ENCODE measurements at places on chromosomes 6 and 20. TPM values are rescaled to one million over a fixed set of nuclear protein-coding genes. Genes with fewer than 3 reads are reported as not detected.

DNA sequence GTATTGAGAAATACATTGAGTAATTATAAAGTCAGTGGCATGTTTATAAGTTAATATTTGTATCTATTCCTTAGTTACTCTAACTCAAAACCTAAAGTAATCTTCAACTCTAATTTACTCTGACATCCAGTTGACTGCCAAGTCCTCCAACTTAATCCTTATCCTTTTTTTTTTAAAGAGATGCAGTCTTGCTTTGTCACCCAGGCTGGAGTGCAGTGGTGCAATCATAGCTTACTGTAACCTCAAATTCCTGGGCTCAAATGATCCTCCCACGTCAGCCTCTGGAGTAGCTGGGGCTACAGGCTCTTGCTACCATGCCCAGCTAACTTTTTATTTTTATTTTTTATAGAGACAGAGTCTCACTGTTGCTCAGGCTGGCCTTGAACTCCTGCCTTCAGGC, 24.4 kb downstream of the PTPN1 start:
- no peak for DNase-seq

- no peak for DNase-seq
These were observed 119.1 kb upstream of the CD93 start for GRCh38 chr20:23205211-23205610.

- no peak for DNase-seq
These were observed 9.9 kb downstream of the BPIFA2 start for GRCh38 chr20:33177866-33178265.

The SLC35D3 gene
- total RNA-seq: not detected

DNA sequence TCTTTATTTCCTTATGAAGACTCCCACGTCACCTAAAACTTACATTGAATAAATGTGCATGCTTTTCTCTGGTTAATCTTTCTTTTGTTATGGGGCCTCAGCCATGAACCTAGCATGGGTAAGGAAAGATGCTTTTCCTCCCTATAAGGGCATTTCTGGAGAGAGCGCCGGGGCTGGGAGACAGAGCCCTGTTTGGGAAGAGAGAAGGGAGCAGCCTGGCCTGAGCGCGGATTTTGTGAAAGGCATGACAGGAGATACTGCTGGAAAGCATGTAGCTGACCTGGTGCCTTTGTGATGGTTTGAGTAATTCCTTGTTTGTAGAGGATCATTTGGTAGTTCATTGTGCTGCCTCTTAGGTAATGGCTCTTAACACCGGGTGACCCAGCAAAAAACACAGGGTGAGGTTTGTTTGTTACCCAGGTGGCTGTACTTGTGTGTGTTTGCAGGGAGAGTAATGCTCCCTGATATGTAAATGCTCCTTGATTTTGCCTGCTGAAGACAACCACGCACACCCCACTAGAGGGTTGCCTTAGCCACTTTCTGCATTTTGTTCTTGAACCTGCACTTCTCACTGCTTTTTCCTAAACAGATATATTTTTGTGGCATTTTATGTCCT, 59.2 kb downstream of the ANKRD6 start:
- DNase-seq: no peak

GRCh38 chr20:12171923-12172524, 254.3 kb downstream of the BTBD3 start:
- no peak for DNase-seq

The GTSF1L gene
- not detected for total RNA-seq

DNA sequence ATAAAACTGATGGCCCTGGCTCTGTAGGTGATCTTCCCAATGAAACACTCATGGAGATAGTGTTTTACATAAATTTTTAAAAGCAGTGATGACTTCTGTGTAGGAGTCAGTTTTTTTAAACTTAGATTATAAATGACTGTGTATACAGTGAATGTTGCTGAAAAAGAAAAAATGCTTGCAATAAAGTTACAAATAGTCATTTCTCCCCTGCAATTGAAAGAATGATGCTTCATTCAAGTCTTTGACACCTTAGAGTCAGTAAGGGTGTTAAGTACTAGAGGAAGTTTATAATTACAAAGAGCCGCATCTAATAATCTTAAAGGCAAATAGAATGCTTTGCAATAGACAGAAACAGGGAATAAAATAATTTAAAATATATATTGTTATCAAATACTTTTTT, 27.6 kb downstream of the ZNF292 start:
- DNase-seq: no peak

DNA sequence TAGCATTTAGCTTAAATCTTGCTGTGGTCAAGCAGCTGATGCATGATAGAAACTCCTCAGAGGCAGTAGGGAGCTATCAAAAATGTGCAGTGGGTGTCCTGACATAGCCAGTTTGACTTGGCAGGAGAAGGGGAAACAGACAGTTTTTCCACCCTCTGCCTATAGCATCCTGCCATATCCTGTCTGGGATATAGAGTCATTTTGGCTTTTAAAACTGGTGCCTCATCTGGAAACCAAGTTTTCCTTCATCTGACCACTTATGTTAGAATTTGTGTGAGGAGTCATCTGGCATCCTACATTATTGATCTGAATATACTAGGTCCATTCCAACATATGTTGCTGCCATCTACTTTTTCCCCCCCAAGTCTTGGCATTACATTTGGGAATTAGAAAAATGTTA, 284.1 kb downstream of the CD109 start:
- no peak for DNase-seq

The WFDC12 gene
- total RNA-seq: not detected

DNA sequence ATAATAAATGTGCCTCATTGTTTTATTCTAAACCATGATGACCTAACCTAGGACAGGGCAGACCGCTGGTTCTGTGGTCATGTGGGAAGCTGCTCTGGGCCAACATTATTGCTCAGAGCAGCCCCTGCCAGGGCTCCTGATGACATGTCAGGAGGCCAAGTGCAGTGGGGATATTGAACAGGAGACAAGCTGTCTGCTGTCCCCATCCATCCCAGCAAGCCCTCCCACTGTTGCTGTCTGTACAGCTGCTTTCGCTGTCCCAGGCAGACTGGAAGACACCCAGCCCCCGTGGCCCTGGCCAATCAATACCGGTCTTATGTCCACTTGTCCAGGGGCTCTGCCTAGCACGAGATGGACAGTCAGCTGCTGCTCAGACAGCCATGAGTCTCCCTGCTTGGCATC, 43.2 kb upstream of the FNDC1 start:
- DNase-seq: no peak

The TFAP2D gene
- total RNA-seq: not detected

DNA sequence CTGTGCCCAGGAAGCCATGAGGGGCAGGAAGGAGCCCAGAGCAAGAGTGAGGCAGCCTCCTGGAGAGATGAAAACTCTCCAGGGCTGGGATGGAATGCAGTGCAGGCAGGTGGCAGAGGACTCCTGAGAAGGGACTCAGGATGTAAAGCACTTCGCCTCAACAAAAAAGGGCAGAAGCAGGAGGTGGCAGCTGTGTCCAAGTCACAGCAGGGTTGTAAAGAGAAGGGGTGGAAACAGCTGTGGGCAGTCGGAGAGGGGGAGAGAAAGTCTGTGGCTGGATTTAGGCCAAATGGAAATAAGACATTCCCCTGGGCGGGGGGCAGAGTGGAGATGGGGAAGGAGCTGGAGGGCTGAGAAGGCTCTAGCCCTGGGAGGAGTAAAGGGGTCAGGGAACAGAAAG, 34.9 kb downstream of the CYP21A2 start:
- DNase-seq: no peak

GRCh38 chr6:39451831-39452230, 129.3 kb upstream of the KCNK16 start:
- DNase-seq: no peak

DNA sequence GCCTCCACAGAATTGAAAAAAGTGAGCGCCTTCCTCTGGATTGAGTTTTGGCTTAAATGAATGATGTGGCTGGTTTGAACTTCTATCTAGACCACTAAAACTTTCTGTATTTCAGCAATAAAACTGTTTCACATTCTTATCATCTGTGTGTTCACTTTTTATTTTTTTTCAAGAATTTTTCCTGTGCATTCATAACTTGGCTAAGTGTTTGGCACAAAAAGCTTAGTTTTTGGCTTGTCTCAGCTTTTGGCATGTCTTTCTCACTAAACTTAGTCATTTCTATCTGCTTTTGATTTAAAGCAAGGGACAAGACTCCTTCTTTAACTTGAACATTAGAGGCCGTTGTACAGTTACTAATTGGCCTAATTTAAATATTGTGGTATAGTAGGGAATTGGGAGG, 1015.1 kb downstream of the EPHA7 start:
- DNase-seq: no peak

GRCh38 chr6:160110586-160111123, 11.0 kb upstream of the SLC22A1 start:
- no peak for DNase-seq

The MACROD2 gene
- total RNA-seq: 3.2 TPM

GRCh38 chr20:50717974-50718761, 13.2 kb upstream of the PARD6B start:
- no peak for DNase-seq

The KHDRBS2 gene
- not detected for total RNA-seq

The HMGCLL1 gene
- 0.17 TPM for total RNA-seq

DNA sequence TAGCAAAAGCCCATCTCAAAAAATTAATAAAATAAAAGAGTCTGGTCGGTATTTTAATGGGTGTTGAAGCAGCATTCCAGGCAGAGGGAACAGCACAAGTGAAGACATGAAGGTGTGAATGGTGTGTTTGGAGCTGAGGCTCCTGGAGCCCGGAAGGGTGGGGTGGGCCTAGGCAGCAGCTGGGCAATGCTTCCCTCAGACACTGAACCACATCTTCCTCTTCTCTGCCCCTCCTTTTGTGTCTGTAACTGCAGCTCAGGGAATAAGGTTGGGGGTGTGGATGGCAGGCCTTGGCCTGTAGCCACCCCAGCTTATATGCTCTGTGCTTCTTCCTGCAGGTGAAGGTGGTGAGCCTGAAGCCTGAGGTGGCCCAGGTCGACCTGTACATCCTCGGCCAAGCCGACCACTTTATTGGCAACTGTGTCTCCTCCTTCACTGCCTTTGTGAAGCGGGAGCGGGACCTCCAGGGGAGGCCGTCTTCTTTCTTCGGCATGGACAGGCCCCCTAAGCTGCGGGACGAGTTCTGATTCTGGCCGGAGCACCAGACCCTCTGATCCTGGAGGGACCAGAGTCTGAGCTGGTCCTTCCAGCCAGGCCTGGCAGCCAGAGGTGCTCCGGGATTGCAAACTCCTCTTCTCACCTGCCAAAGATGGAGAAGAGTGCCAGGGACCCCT, 26.6 kb downstream of the POFUT1 start:
- DNase-seq: peak; percentile 67

DNA sequence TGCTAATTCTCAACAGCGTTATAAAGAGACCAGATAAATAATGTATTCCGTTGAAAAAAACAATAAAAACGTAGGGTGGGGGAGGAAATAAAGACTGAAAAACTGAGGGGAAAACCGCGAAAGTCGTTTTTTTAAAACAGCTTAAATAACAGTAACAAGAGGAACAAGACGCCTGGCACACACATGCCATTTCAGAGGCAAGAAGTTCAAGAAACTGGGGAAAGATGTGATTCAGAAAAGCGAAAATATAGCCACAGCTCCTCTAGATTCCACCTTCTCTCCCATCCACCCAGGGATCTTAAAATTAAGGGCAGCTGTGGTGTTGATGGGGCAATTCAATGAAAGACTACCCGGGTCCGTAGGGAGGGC, 1.3 kb downstream of the EPB41L2 start:
- DNase-seq: no peak

The OPRL1 gene
- total RNA-seq: 3.5 TPM

The MAP3K7 gene
- total RNA-seq: 31.1 TPM

The PBOV1 gene
- not detected for total RNA-seq

The TNNC2 gene
- 0.52 TPM for total RNA-seq

DNA sequence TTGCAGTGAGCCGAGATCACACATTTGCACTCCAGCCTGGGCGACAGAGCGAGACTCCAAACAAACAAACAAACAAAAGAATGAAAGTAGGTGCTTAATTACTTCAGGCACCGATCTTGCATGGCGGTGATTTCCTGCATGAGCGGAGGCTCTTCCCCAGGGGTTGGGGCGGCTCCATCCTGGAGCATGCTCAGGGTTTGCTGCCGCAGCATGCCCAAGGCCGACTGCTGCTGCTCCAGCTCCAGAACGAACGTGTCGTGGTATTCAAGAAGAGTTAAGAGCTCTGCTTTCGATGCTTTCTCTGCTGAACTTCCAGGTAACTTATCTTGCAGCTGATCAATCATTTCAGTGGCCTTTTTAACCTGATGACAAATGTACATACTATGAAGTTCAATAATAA, 313.8 kb downstream of the SYNE1 start:
- DNase-seq: no peak

The PTPRT gene
- total RNA-seq: not detected

DNA sequence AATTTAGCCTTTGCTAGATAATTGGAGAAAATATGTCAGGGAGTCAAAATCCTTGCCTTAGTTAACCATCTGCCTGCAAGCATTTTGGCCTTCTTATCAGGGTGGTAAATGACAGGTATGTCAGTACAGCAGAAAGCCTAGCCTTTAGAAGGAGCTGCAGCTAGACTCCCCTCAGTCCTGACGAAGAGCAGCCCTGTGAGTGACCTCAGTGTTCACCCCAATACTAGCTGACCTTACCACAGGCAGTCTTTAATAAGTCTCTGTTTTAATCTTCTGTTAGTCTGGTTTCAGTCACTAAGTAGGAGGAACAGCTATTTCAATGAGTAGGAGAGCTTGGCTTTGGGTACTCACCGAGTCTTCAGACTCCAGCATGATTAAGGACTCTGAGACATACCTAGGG, 340.0 kb upstream of the FLRT3 start:
- no peak for DNase-seq

The RAD21L1 gene
- not detected for total RNA-seq

DNA sequence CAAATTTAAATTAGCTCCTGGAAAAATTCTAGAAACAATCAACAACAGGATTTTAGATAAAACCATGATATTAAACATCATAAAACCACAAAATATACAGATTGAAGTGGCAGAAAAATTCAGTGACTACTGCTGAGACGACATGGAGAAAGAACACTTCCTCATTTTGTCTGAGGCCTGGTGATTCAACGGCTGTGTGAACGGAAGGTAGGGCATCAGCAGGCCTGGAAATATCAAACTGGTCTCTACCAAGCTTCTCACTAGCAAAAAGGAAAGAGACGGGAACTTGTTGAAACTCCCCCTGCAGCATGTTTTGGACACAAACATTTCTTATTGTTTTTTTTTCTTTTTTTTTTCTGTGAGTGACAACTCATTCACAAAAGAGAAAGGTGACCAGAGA, 58.0 kb upstream of the AHI1 start:
- no peak for DNase-seq

DNA sequence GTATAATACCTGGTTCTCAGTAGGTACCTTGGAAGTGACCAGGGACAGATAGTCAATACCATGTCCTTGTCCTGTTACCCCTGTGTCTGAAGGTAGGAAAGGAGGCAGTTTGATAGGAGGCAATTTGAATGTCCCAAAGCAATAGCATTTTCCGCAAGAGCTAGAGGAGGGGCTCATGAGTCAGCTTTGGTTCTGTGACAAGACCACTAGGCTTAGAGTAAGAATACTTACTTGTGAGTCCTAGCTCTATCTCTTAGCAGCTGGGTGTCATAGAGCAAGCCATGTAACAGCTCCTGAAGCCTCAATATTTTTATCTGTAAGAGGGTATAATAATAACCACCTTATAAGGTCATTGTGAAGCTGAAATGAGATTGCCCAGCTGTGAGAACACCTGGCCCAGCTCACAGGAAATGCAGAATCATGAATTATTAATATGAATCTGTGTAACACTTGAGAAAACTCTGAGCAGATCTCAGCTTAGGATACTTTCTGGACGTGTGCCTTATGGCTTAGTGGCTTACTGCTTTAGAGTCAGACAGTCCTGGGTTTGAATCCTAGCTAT, 58.6 kb downstream of the DAAM2 start:
- DNase-seq: no peak
